ENCODE measurements at places on chromosomes 13 and 19.

DNA sequence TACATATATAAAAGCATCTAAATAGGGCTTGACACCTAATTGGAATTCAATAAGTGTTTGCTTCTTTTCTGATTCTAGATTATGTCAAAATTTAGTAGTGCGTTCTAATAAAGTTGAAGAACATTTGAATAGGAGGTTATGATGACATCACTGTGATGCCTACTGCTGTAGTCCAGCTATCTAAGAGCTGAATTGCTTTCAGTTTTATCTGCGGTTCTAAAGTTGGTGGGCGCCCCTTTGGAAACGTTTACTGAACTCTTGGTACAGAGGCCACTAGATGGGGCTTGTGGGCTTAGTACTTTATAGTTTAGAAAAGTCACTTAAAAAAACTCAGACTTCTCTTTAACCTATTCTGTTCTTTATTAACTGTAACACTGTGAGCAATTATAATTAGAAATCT is 776.9 kb downstream of the GPC5 start:
- peak; percentile 96 for DNase-seq

GRCh38 chr19:45177817-45178261 is at the start of gene TRAPPC6A:
Gene TRAPPC6A, minus strand, starts transcription at chr19:45178237. Its CDS starts 19 bp downstream, at chr19:45178218.
- DNase-seq: peak; percentile 87

GRCh38 chr13:51945149-51945548 is 66.1 kb downstream of the ATP7B start:
- DNase-seq: no peak

- peak; percentile 18 for DNase-seq
Measured at GRCh38 chr13:46088821-46089562, 15.8 kb downstream of the CPB2 start.

GRCh38 chr13:95497381-95497807 is 55.1 kb upstream of the CLDN10 start:
- no peak for DNase-seq

DNA sequence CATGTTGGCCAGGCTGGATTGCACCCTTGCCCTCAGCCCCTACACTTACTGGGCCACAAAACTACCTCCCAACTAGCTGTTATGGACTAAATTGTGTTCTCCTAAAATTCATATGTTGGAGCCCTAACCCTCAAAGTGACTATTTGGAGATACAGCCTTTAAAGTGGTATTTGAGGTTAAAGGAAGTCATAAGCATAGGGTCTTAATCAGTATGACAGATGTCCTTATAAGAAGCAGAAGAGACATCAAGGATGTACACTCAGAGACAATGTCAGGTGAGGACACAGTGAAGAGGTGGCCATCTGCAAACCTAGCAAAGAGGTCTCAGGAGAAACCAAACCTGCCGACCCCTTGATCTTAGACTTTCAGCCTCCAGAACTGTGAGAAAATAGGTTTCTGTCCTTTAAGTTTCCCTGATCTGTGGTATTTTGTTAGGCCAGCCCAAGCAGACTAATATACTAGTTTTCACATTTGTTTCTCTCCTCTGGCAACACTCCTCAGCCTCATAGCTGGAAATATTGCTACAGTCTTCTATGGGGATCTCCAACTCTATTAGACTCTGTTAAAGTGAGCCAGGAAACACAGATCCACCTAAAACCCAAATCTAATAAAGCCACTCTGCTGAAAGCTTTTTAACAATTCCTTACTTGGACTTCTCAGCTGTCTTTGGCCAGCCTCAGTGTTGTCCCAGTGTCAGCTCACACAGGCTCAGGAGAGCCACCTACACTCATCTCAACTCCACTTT is 256.5 kb downstream of the TBC1D4 start:
- no peak for DNase-seq

GRCh38 chr13:68748038-68748437 is 1359.6 kb upstream of the ATXN8OS start:
- no peak for DNase-seq

- DNase-seq: no peak
Measured at GRCh38 chr19:41325640-41325946, 15.6 kb downstream of the CCDC97 start.

GRCh38 chr13:29852472-29853054 is 2.1 kb upstream of the UBL3 start:
- DNase-seq: no peak

- DNase-seq: no peak
Measured at GRCh38 chr13:46377554-46377953, 9.5 kb downstream of the RUBCNL start.

DNA sequence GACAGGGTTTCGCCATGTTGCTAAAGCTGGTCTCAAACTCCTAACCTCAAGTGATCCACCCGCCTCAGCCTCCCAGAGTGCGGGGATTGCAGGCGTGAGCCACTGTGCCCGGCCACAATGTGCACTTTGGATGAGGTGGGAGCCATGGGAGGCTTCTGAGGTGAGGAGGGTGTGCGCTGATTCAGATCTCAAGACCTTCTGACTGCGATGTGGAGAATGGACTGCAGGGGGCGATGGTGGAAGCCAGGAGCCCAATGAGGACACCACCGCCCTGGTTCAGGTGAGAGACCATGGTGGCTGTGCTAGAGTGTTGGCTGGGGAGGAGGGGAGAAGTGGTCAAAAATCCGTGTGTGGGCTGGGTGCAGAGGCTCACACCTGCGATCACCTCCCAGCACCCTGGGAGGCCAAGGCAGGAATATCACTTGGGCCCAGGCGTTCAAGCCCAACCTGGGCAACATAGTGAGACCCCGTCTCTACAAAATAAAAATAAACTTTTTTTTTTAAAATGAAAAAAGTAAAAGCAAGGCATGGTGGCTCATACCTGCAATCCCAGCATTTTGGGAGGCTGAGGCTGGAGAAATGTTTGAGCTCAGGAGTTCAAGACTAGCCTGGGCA is 5.6 kb downstream of the INAFM1 start:
- DNase-seq: peak; percentile 62

- DNase-seq: no peak
Measured at GRCh38 chr13:93851236-93851635, 624.6 kb downstream of the GPC6 start.

- DNase-seq: no peak
Measured at GRCh38 chr13:101283782-101284181, 132.5 kb downstream of the NALCN start.

DNA sequence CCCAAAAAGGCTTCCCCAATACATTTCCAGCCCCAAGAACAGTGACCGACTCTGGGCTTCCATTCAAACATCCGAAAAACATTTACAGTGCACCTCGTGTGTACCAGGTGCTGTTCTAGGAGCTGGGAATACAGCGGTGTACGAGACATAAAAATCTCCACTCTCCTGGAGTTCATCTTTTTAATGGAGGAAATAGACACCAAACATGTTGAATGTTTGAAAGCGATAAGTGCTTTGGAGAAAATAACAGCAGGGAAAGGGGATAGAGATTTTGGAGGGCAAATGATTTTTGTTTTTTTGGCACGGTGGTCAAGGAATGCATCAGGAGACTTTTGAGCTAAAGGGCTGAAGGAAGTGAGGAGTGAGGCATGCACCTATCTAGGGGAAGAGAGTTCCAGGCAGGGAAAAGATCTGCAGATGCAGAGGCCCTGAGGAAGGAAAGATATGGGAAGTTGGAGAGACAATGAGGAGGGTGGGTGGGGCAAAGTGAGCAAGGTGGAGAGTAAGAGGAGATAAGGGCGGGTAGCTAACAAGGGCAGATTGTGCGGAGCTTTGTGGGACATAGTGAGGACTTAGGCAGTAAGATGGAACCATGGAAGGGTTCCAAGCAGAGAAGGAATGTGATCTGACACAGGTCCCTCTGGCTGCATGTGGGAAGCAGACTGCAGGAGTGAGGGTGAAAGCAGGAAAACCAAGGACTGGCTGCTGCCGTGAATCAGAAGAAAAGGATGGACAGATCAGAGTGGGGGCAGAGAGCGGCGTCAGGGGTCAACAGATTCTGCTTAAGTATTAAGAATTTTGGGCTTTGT is 703 bp upstream of the FBL start:
- DNase-seq: peak; percentile 71

DNA sequence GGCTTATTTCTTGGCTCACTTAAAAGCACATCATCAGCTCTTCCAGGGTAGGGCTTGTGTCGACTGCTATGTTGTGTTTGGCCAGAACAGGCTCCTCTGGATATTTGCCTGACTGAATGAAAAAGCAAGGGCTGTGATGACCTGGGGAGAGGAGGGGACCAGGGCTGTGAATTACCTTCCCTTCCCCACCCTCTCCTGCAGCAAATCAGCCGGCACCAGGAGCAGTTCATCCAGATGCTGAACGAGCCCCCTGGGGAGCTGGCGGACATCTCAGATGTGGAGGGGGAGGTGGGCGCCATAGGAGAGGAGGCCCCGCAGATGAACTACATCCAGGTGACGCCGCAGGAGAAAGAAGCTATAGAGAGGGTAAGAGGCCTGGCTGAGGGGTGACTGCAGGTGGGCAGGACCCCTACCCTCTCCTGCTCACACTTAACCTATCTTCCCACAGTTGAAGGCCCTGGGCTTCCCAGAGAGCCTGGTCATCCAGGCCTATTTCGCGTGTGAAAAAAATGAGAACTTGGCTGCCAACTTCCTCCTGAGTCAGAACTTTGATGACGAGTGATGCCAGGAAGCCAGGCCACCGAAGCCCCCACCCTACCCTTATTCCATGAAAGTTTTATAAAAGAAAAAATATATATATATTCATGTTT is 4.4 kb downstream of the GADD45GIP1 start:
- no peak for DNase-seq

DNA sequence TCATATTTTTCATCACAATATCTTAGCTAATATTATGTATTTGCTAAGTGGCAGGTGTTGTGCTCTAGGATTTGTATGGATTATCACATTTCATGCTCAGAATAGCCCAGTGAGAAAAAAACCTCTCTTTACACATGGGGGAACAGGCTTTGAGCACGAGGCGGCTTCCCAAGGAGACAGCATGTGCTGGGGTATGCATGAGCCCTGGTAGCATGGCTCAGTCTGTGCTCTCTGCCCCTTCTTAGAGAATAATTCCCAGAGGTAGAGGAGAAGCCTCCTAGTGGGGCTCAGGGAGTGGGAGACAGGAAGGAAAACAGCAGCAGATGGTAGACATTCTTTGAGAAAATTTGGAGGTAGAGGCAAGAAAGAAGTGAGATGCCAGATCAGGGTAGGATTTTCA is 31.6 kb downstream of the RNASEH2B start:
- DNase-seq: no peak

DNA sequence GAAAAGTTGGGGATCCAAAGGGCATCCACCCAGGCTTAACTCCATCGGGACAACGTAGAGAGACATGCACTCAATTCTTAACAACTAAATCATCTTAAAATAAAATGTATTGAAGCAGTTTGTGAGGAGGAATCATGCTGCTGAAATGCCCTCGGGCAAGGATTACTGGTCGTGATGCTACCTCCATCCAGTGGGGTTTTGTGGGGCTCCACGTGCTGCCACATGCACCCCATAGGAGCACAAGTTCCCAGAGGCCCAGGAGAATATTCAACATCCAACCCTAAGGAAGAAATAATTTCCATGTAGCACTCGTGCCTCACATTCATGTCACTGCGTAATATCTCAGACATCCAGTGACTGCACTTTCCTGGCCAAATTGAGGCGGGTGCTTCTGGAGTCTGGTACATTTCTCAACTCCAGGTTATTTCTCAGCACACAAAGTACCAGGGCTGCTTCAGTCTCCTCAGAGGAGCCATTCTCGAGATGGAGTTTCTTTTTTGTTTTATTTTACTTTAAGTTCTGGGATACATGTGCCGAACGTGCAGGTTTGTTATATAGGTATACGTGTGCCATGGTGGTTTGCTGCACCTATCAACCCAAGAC is 429.8 kb downstream of the FOXO1 start:
- no peak for DNase-seq

DNA sequence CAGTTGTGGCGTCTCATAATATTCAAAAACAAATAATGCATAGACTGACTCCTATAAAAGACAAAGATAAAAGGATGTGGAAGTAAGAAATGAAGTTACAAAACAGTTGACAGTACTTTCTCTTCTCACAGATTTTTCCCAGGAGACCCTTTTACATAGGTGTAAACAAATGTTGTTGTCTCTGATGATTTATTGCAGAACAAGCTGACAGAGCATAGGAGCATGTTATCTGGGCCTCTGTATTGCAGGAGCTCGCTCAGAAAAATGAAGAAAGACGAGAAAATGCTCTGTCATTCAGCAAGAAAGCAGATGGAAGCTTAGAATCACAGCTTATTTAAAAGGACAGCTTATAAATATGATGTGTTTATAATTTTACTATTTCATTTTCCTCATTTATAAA is 353.6 kb upstream of the GPC6 start:
- peak; percentile 19 for DNase-seq

GRCh38 chr13:110610955-110611595 is 4.3 kb upstream of the NAXD start:
- no peak for DNase-seq

- DNase-seq: no peak
Measured at GRCh38 chr13:80312967-80313366, 28.0 kb downstream of the SPRY2 start.

GRCh38 chr19:16078759-16079707 is 2.7 kb downstream of the TPM4 start:
- DNase-seq: peak; percentile 96

- no peak for DNase-seq
Measured at GRCh38 chr19:54662730-54663129, at the start of gene LILRB4. Gene LILRB4, plus strand, starts transcription at chr19:54662985. Its CDS starts 49 bp downstream, at chr19:54663034.

DNA sequence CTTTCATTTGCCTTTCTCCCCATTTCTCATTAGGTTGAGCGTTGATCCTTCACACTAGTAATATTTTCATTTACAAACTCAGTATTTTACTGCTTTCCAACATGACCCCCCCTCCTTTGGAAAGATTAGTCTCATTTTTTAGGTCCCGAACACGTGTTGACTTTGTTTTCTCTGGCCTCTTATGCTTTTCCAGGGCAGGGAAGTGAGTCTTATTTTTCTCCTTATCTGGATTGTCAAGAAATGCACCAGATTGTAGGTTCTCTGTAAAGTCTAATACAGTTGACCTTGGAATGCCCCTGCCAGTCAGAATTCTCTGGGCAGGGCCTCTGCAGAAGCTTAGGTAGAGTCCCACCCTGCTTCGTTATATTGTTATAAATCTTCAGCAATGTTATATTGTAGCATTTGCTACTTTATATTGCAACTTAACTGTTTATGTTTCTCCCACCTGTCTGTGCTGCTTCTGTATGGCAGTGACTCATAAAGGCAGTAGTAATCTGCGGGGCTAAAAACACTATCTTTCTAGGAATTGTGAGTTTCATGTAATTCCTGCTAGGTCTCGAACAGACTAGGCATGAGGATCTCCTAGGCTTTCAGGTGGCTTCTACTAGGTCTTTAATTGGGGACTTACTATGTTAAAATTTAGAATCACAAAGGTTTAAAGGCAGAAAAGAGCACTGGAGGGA is 2.0 kb downstream of the TDRD3 start:
- peak; percentile 82 for DNase-seq

GRCh38 chr13:26855921-26856320 is 95.3 kb upstream of the GPR12 start:
- no peak for DNase-seq

DNA sequence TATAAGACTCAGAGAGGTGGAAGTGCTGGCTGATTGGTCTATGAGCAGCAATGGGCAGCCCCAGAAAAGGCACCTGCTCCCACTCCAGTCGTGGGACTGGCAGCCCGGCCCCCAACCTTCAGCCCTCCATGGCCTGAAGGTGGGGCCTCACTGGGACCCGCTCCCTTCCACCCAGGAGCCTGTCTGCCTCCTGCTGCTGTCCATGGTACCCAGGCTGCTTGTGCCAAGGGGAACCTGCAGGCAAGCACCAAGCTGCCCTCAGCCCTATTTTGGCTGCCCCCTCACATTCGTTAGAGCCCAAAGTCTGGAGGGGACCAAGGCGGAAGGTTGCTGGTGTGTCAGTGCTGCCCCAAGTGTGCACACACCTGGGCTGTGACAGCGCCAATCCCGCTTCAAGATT is 2304.9 kb downstream of the PCDH9 start:
- no peak for DNase-seq

- DNase-seq: no peak
Measured at GRCh38 chr19:31553846-31554215, 204.6 kb upstream of the TSHZ3 start.

- DNase-seq: no peak
Measured at GRCh38 chr19:52991484-52991883, 22.2 kb upstream of the ERVV-1 start.
